Thymus (tissue), 14 donors: ENCODE measurements at places on chromosomes 3 and 15. TPM values are rescaled to one million over a fixed set of nuclear protein-coding genes. Genes with fewer than 3 reads are reported as not detected.

DNA sequence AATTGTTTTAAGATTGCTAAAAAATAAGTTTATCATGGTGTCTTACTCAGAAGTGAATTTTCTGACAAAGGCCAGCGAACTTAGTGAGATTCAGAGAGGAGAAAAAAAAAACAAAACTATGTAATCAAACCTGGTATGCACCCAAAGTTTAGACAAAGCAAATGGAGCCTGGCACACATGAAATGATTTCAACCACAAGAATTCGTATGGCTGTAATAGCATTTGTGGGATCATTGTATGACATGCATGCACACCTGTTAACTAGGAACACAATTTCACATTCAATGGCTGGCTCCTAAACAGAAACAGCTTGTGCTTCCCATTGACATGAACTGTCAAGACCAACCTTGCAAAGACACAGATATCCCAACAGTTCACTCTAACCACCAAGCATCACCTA is 94.6 kb downstream of the ZIC4 start:
- no peak for DNase-seq

DNA sequence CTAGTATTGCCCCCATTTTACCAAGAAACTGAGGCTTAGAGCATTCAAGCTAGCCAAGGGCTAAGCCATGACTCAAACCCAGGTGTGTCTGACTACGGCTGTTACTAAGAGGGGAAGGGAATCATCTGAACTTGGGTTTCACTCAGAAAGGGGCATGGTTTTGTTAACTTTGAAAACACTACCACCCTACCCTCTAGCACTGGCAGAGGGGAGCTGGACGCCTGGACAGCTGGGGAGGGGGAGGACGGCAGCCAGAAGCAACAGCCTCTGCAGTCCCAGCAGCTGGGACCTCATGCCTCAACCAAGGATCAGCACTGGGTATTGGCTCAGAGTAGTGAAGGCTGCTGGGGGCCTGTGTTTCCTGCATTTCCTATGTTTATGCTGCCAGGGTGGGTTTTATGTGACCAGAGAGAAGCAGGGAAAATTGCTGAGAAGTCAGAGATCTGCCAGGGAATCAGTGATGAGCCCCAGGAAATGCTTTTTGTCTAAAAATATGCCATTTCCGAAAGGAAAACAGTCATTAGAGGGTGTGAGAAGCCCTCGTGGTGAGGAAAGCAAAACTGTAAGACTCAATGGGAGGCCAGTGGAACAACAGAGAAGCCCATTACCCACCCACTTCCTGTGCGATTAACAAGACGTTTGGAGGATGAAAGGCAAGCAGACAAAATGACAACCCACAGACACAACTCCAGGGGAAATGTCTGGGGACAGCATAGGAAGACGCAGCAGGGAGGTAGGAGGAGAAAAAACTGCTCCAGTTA is 41.2 kb downstream of the LIPC start:
- peak; percentile 50 for DNase-seq

- DNase-seq: no peak
These were observed 305.7 kb upstream of the COL8A1 start for GRCh38 chr3:99332718-99333117.

GRCh38 chr3:54213907-54214306 is 91.6 kb downstream of the CACNA2D3 start:
- no peak for DNase-seq

GRCh38 chr3:177262396-177262795 is 65.1 kb upstream of the TBL1XR1 start:
- no peak for DNase-seq

The SLC15A2 gene
- polyA plus RNA-seq: 3.2 TPM

The LMOD3 gene
- polyA plus RNA-seq: 0.11 TPM

The EAF1 gene
- polyA plus RNA-seq: 7.1 TPM

The FSIP1 gene
- 0.37 TPM for polyA plus RNA-seq

The CHDH gene
- polyA plus RNA-seq: 0.57 TPM

The GPR27 gene
- polyA plus RNA-seq: 1.7 TPM

- DNase-seq: no peak
These were observed 339.8 kb downstream of the EPHA3 start for GRCh38 chr3:89447243-89447642.

- DNase-seq: no peak
These were observed 26.1 kb downstream of the MGLL start for GRCh38 chr3:127796045-127796830.

DNA sequence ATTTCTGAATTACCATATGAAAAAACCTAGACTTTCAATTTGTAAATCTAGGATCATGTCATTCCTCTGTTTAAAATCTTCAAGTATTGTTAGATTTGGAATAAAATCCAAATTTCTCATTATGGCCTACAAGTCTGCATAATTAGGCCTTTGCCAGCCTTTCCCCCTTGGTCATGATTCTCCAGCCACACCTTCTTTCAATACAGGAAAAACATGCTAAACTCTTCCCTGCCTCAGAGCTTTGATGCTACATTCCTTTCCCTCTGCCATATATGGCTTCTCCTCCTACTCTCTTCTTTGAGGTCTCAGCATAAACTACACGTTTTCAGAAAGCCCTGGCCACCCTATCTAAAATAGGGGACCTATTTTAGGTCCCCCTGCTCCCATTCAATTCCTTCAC is 48.5 kb downstream of the TM6SF1 start:
- no peak for DNase-seq

DNA sequence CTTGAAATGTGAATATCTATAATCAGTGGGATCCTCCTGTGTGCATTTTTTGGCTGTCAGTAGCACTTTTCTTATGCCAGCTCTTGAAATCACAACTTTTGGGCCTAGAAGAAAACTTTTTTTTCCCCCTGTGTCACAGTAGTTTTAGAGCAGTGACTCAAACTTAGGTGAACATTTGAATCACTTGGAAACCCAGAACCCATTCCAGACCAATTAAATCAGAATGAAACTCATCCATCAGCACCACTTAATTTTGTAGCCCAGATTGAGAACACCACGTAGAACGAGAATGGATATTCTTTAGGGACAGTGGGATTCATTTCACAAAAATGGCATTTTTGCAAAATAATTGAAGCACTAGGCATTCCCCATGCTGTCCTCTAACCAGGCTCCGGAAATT is 224.8 kb upstream of the NANOGP8 start:
- DNase-seq: no peak

The MYRIP gene
- 1.6 TPM for polyA plus RNA-seq

DNA sequence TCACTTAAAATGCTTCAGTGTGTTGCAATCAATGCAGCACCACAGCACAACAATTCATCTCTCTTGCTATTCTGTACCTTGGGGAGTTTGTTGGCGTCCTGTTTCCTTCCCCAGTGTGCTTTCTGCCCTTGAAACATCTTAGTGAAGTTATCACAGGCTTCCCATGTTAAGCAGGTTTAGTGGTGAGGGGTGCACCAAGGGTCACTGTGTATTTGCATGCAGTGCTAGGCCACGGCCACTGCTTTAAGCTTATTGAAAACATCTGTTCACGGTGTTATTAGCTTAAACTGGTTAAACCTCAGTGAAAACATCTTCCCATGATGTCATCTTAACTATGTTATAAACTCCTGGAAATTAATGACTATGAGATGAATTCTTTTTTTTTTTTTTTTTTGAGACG is 217.3 kb upstream of the GOLIM4 start:
- DNase-seq: no peak

- no peak for DNase-seq
These were observed 35.9 kb downstream of the HMCES start for GRCh38 chr3:129314386-129315222.

The C3orf49 gene
- polyA plus RNA-seq: 0.05 TPM

The AADACL2 gene
- polyA plus RNA-seq: 3.4 TPM
